Adrenal gland (tissue), 19 donors: ENCODE measurements at places on chromosomes 3 and 15. TPM values are rescaled to one million over a fixed set of nuclear protein-coding genes. Genes with fewer than 3 reads are reported as not detected.

GRCh38 chr3:58013099-58013498, 4.9 kb downstream of the FLNB start:
- H3K27ac ChIP-seq = peak overlapping the region; percentile 30
- H3K36me3 ChIP-seq = no peaks in the 10 kb centered on the region
- no peak overlapping the region for H3K4me3 ChIP-seq
- DNase-seq = no peak

DNA sequence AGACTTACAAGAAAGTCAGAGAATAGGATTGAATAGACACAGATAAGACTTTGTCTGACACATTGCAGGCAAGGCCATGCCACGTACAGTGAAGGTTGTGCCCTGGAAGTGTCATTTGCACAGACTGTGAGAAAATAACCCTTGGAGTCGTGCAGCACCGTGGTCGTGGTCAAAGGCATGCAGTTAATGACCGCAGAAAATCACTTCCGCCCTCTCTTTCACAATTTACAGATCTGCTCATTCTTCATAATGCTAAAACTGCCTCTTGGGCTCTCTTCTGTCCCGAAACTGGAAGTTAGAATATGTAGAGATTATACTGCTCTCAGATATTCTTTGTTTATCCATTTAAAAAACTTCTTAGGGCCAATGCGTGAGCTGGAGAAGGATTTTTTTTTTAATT, 73.2 kb upstream of the CTXND1 start:
- no peak for DNase-seq
- H3K27me3 ChIP-seq = no peaks in the 10 kb centered on the region
- no peak overlapping the region for H3K4me3 ChIP-seq

DNA sequence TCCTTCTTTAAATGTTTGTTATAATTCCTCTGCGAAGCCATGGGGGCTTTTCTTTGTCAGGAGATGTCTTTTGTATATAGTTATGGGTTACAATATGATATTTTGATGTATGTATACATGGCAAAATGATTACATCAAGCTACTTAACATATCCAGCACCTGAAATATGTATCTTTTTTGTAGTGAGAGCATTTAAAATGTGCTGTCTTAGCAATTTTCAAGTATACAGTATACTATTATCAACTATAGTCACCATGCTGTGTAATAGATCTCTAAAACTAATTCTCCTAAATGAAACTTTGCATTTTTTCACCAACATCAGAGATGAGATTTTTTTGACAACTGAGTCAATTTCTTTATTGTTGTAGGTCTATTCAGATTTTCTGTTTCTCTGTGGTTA, 77.2 kb downstream of the STXBP5L start:
- no peaks in the 10 kb centered on the region for H3K4me1 ChIP-seq
- no peak for DNase-seq
- H3K36me3 ChIP-seq = no peaks in the 10 kb centered on the region
- no peak overlapping the region for H3K27ac ChIP-seq

STARD9 gene
- 4.5 TPM for polyA plus RNA-seq

FAM81A gene
- 0.27 TPM for polyA plus RNA-seq

GRCh38 chr3:189307963-189308362, 136.2 kb downstream of the TPRG1 start:
- no peak overlapping the region for H3K27ac ChIP-seq
- DNase-seq = no peak
- no peaks in the 10 kb centered on the region for H3K4me1 ChIP-seq

MSL2 gene
- 18.7 TPM for polyA plus RNA-seq

GRCh38 chr15:31230630-31231485, 95.8 kb upstream of the KLF13 start:
- H3K4me1 ChIP-seq = no peaks in the 10 kb centered on the region
- H3K27ac ChIP-seq = no peak overlapping the region
- H3K36me3 ChIP-seq = no peaks in the 10 kb centered on the region
- H3K27me3 ChIP-seq = no peaks in the 10 kb centered on the region
- no peak for DNase-seq

SUSD5 gene
- 0.93 TPM for polyA plus RNA-seq

GRCh38 chr3:182364323-182364722, 429.0 kb upstream of the ATP11B start:
- no peak for DNase-seq
- no peaks in the 10 kb centered on the region for H3K4me1 ChIP-seq
- H3K36me3 ChIP-seq = no peaks in the 10 kb centered on the region
- H3K27ac ChIP-seq = no peak overlapping the region
- H3K4me3 ChIP-seq = no peak overlapping the region

DNA sequence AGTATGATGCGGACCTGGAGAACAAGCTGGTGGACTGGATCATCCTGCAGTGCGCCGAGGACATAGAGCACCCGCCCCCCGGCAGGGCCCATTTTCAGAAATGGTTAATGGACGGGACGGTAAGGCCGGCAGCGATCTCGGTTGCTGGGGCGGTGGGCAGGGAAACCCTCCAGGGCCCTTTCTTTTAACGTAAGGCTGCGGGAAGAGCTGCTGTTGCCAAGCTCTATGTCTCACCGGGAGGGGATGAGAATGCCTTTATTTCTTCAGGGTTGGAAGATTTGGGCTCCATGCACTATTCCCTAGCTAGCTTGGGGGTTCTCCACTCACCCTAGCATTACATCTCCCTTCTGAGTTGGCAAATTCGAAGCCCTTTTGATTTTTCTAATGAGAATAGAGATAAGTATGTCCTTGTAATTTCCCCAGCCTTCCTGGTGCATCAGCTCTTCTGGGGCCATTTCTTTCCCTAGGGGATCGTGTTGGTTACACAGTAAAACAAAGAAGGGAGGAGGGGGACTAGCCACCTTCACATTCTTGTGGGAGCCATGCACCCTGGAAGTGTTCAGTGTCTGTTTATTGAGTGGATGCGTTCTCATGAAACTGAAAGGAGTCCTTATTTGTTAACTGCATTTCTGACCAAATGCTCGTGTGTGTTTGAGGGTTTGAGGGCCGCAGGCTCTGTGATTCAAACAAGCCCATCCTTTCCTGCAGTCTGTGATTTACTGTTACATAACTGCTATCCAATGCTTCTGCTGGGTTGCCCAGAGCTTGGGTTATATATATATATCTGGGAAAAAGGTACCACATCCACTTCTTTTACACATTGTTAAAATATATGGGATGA, 982 bp downstream of the TAGLN3 start:
- H3K4me1 ChIP-seq = peaks cover 8% of the 10 kb centered on the region
- no peaks in the 10 kb centered on the region for H3K36me3 ChIP-seq
- no peak overlapping the region for H3K27ac ChIP-seq
- DNase-seq = no peak
- no peaks in the 10 kb centered on the region for H3K27me3 ChIP-seq

ZNF80 gene
- 0.03 TPM for polyA plus RNA-seq

DNA sequence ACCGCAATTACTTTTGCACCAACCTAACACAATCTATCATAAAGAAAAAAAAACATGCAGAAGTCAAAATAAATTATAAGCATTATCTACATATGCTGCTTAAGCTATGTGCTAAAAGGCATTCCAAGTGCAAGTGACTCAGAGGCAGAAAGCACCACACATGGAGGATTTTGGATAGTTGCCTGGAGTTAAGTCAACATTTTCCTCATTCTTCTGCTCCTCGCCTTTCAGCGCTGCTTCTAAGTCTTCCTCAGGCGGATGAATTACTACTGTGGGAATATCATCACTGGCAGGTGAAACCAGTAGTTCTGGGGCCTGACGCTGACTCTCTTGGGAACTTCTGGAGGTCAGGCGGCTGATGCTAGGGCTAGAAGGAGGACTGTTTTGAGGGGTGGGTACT, 53.1 kb downstream of the SLC4A7 start:
- DNase-seq = no peak
- H3K36me3 ChIP-seq = no peaks in the 10 kb centered on the region
- H3K27me3 ChIP-seq = no peaks in the 10 kb centered on the region
- no peak overlapping the region for H3K4me3 ChIP-seq

- DNase-seq = no peak
- H3K4me3 ChIP-seq = no peak overlapping the region
- H3K27ac ChIP-seq = no peak overlapping the region
- peaks cover 20% of the 10 kb centered on the region for H3K27me3 ChIP-seq
These were observed 5.3 kb downstream of the SCN5A start for GRCh38 chr3:38644016-38644661.

DNA sequence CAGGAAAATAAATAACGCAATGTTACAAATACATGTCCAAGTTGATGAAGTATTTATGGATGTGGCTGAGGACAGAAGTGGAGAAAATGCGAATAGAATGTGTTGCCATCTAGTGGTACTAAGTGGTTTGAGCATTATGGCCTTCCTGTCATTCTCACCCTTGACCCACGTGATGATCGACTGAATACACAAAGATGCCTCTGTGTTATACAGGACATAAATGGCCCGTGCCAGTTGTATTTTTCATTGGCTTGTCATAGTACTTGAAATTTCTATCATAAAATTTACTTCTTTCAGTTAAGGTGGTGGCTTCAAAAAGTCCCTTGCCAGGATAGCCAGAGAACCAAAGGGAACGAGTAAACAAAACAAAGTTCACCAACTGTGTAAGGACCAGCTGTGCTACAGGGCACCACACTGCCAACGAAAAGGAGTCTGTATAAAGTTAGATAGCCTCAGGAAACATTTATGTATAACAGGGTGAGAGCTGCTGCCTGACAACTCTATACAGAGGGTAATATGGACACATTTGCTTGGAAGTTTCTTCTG, 103.7 kb downstream of the MYH15 start:
- peaks cover 4% of the 10 kb centered on the region for H3K4me1 ChIP-seq
- H3K27ac ChIP-seq = no peak overlapping the region
- DNase-seq = peak; percentile 48
- no peaks in the 10 kb centered on the region for H3K36me3 ChIP-seq

AP3B2 gene
- 28.9 TPM for polyA plus RNA-seq
